Islet precursor cell (in vitro differentiated cells): ENCODE measurements at places on chromosomes 4 and X.

GRCh38 chr4:114464726-114465272, 133.8 kb upstream of the UGT8 start:
- DNase-seq = no peak

GRCh38 chr4:116724249-116724648, 361.1 kb downstream of the TRAM1L1 start:
- no peak for DNase-seq

GRCh38 chrX:48998391-48998790, 3.7 kb downstream of the GRIPAP1 start:
- no peak for DNase-seq

GRCh38 chrX:46040001-46040400, 505.2 kb downstream of the ZNF674 start:
- no peak for DNase-seq

- DNase-seq = no peak
Measured at GRCh38 chr4:184734758-184735157, 862 bp upstream of the CENPU start.
